ENCODE measurements at places on chromosomes 4 and X.
A peak's percentile ranks its signal among the peaks of the same experiment; 100 is the strongest.

DNA sequence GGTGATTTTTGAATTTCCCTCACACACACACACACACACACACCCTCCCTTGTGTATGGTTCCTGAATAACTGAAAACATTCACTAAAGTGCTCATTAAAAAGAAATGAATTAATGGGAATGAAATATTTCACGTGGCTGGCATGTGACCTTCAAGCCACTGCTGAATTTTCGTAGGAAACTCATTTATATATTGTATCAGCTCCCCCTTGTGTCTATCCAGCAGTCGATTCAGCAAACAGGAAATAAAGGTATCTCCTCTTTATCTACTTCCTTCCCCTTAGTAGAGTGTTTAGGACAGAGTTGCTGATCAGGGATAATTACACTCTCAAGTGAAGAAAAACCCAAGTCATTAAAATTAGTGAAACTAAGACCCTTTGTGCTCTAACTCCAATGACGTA, 912.6 kb upstream of the LCORL start:
- DNase-seq = no peak

GRCh38 chr4:7844594-7844991, 95.1 kb downstream of the AFAP1 start:
- DNase-seq = no peak

DNA sequence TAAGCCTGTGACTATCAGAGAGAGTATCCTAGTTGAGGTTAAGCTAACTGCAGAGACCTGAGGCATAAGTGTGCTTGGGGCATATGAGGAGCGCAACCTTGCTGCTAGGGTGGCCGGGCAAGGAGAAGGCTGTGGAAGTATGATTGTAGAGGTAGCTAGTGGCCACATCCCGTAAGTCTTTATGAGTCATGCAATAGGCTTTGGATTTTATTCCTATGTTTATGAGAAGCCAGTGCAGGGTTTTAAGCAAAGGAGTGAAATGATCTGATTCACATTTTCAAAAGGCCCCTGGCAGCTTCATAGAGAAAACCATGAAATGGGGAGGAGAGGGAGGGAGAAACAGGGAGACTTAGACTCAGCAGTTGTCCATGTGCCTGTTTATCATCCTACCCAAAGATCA, 92.1 kb upstream of the WDFY3 start:
- DNase-seq = no peak

DNA sequence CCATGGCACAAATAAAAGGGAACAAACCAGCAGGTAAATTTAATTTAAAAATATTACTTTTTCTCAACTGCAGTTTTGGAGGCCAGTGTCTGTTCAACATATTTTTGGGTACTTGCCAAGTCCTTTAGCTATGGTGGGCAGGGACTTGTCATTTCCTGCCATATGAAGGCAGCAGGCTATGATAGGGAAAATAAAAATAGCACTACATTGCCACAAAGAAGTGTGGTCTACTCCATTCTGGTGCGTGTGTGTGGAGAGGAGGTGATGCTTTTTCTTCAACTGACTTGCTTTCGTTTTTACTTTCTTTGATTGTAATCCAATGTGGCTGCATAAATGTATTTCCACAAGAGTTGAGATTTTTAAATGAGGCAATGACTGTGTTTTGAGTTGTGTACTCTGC, 17.2 kb downstream of the GPR174 start:
- no peak for DNase-seq

GRCh38 chr4:80128941-80129340, 55.9 kb upstream of the ANTXR2 start:
- DNase-seq = no peak

DNA sequence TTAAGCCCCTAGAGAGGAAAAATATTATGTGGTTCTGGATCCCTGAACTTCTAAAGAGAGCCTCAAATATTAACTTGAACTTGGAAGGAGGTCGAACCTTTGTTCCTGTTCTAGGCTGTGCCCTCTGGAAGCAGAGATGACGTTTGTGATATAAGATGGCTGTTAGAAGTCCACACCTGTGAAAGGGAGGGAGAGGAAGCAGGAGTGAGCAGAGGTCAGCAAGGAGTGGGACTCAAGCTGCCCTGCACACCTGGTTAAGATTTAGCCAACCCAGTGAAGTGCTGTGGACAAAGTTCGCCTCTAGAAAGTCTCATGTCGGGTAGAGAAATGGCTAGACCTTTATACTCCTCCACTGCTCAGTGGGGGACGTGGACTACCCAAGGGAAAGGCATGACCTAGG, 566.2 kb downstream of the MID1IP1 start:
- peak; percentile 8 for DNase-seq

GRCh38 chr4:1300466-1301455, 11.1 kb downstream of the MAEA start:
- no peak for DNase-seq

DNA sequence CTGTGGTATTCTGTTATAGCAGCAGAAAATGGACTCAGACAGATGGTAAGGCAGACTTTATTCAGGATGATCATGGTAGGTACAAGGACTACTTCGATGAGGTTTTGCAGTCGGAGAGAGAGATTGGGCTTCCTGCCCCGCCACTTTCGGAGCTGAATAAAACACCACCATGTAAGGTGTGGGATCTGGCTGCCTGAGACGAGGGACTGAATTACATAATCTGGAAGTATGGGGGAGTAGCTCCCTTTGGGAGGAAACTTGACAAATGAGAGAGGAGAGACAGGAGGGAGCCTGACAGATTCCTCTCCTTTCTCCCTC, 255.5 kb upstream of the GATB start:
- no peak for DNase-seq

GRCh38 chr4:162683659-162684370, 482.9 kb downstream of the NAF1 start:
- no peak for DNase-seq

DNA sequence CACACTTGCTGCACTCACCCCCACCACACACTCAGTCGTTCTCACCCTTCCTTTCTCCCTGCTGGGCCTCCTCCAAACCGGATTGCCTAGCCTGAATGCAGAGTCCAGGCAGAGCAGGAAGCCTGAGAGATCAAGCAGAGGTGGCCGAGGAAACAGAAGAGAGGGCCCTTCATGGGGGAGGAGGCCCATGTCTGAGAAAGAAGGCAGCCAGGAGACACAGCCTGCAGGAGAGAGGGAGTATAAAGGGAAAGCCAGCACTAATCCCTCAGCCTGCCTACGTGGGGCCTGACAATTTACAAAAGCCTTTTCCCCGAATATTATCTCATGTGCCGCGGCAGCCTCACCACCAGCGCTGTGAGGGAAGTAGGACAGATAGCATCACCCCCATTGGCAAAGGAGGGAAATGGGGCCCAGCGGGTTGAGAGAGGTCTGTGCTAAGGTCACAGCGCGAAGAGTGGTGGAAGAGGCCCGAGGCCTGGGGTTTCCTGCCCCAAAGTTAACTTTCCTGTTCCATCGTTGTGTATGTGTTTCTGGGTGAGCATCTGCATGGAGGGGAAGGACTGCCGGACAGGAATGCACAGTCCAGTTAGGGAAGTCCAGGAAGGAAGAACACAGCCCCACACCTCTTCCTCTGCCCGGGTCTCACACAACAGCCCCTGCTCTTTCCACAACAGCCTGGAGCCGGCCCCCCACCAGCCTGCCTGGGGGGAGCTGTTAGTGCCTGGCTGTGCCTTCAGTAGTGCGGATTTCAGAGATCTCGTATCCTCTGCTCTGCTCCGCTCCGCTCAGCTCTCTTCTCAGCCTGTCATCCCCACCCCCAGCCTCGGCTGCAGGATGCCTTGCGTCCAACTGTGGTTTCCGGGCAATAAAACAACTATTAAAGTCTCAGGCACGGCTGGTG, 50.9 kb upstream of the BCOR start:
- peak; percentile 25 for DNase-seq

- no peak for DNase-seq
Measured at GRCh38 chrX:4844376-4844775, 1130.9 kb upstream of the PRKX start.

DNA sequence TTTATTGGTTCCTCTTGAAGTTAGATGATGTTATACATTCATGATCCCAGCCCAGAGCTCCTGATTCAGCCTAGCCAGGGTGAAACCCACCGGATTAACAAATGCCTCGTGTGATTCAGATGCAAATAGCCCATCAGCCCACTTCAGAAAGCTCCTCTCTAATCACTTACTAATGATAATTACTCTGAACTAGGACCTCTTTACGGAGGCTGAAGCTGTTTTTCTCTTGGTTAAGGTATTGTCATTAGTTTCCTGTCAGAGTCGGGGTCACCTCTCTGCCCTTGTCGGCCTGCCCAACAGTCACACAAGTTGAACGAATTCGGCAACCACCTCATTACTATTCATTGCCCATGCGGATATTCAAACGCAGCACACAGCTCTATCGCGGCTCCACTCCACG, 36.6 kb downstream of the ZFP42 start:
- no peak for DNase-seq

- DNase-seq = no peak
Measured at GRCh38 chr4:1310031-1310795, 20.5 kb downstream of the MAEA start.

DNA sequence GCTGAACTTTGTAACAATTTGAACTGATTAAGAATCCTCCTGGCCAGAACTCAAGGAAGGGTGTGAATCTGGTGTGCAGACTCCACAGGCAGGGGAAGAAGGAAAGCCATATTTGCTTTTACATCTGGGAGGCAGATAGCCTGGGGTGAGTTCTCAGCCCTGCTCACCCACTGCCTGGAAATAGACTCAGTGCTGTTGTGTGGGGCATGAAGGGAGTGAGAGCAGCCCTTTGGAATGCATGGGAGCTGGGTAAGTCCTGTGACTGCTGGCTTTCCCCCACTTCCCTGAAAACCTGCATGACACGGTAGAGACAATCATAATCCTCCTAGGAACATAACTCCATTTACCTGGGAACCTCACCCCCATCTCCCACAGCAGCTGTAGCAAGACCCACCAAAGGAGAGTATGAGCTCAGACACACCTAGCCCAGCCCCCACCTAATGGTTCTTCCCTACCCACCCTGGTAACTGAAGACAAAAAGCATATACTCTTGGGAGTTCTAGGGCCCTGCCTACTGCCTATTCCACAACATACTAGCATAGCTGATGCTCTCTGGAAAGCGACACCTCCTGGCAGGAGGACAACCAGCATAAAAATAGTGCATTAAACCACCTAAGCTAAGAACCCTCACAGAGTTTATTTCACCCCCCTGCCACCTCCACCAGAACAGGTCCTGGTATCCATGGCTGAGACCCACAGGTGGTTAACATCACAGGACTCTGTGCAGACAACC, 59.3 kb upstream of the UBQLN2 start:
- DNase-seq = no peak

DNA sequence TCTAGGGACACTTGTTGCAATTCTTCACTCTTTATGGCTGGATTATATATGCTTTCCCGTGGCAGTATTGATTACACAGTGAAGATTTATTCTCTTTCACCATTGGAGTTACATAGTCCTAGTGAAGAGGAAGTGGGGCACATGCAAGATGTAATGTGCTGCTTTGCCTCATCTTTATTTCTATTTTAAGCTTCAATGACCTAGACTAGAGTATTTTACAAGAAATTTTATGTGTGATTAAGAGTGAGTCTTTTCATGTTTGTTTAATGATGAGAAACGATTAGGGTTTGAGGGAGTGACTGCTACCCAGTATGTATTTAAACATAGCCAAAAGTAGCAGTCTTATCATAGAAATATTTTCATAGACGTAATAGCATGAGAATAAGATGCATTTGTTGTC, 30.8 kb downstream of the DIAPH2 start:
- no peak for DNase-seq

DNA sequence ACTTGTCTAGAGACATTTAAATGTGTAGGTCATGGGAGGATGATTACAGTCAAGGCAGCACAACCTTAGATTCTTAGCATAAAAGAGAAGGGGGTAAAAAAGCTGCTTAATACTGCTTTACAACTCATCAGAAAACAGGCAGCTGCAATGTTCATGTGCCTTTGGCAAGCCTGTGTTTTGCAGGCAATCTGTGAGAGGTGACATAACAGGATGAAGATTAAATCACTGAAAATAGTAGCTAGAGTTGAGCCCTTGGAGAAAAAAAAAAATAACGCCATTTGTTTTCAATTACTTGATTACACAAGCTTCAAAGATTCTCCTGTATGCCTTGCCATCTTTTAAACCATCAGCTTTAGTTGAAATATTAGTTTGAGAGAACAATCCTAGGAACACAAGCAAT, 847.6 kb upstream of the LCORL start:
- DNase-seq = no peak

DNA sequence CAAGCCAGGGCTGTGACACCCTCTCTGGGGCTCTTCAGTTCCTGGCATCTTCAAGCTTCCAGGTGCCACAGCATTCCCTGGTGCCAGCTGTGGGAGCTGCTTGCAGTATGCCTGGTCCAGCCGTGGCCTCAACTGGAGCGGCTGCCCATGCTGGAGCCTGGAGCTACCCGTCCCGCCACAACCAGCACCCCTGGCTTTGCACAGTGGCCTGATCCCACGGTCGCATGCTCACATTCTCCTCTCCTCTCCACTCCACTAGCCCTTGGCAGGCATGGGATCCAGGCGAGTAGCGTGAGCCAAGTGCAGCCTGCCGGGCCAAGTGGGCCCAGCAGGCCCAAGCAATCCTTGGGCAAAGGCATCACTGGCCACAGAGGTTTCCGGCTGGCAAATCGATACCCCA, 81.7 kb downstream of the PPP4R3C start:
- no peak for DNase-seq

GRCh38 chr4:153497091-153497531, 31.0 kb downstream of the TMEM131L start:
- no peak for DNase-seq

GRCh38 chr4:26008737-26009136, 94.7 kb downstream of the SMIM20 start:
- no peak for DNase-seq

DNA sequence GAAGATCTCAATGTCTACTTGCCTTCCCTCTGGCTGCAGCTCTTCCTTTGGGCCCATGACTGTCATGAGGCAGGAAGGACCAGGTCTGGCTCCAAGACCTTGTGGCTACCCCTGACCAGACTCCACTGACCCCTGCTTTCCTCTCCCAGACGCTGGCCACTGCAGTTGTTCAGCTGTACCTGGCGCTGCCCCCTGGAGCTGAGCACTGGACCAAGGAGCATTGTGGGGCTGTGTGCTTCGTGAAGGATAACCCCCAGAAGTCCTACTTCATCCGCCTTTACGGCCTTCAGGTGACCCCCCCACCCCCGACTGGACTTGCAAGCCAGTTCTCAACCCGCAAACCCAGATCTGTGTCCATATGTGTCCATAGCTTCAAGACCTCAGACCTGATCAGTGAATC, 535 bp downstream of the WAS start:
- no peak for DNase-seq

DNA sequence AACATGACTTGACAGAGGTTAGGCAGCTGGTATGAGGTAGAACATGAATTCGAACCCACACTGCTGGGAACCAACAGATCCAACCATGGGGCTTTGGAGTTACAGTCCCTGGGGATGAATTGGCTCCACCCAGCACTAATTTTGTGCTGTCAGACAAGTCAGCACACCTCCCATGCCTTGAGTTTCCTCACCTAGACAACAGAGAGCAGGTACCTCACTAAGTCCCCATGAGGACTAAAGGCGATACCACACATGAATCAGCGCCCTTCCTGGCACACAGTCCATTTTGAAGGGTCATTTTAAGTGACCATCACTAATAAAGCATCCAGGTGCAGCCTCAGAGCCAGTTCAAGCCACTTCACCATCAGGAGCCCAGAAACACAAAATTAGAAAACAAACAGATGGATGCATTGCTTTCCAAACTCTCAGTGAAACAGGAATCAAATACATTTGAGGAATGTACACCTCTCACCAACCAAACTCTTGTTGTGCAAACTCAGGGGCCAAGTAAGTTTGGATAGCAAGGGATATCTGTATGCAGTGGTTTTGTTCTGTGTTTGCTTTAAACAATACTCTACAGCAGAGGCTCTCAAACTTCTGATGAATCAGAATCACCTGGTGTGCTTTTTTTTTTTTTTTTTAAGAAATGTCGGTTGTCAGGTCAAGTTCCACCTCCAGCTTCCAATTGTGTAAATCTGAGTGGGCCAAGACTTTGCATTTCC, 10.1 kb downstream of the IDS start:
- DNase-seq = no peak

Data from NCI-H510A treated with DMSO at 0.1 percent for 48 hours (cell line).